H1 (cell line): ENCODE measurements at places on chromosomes 16 and 17. TPM values are rescaled to one million over a fixed set of nuclear protein-coding genes. Genes with fewer than 3 reads are reported as not detected.

The PMFBP1 gene
- 1.2 and 1.6 TPM in 2 replicates for total RNA-seq

The LGALS9B gene
- total RNA-seq: not detected in 2 replicates

The RAB11FIP4 gene
- 53.2 and 60.5 TPM in 2 replicates for total RNA-seq

GRCh38 chr16:8346294-8346693 is 244.0 kb downstream of the TMEM114 start:
- no peak for DNase-seq

GRCh38 chr17:16352667-16353316 is 477 bp downstream of the CENPV start:
- no peak for DNase-seq

GRCh38 chr16:67191411-67191994 is 452 bp upstream of the E2F4 start:
- DNase-seq: no peak

GRCh38 chr16:19636436-19637267 is 81.1 kb downstream of the VPS35L start:
- no peak for DNase-seq

DNA sequence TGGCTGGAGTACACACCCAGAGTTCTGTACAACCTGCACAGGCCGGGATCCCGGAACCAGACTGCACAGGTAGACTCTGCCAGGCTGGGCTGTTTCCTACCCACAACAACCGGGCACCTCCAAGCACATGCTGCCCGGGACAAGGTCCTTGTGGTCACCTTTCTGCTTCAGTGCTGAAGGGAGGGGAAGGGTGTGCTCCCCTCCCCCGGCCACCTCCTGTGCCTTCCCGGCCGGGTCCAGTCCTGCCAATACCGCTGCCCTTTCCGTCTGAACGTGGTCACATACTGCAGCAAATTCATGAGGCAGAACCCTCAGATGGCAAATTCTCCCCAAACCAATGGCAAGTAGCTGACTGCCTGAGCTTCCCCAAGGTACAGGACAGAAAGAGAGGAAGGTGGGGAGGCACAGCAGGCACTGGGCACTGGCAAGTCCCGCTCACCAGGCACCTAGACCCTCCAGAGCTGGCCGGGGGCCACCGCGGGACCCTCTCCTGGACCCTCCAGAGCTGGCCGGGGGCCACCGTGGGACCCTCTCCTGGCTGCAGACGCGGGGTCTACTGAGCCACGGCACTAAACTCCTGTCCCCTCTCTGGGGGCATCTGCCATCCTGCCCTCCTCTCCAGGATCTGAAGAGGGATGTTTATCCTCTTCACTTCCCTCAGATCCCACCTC is 22.8 kb downstream of the SLC43A2 start:
- no peak for DNase-seq

GRCh38 chr17:2982854-2983253 is 80.6 kb downstream of the OR1D5 start:
- DNase-seq: no peak
